Dermis blood vessel endothelial cell (primary cell): ENCODE measurements at places on chromosomes 6 and 20. TPM values are rescaled to one million over a fixed set of nuclear protein-coding genes. Genes with fewer than 3 reads are reported as not detected.

Gene SAMD5
- total RNA-seq = 1.0 and 1.1 TPM in 2 replicates

Gene PAX1
- total RNA-seq = not detected in 2 replicates

GRCh38 chr6:150266963-150267685 is 101.7 kb upstream of the IYD start:
- DNase-seq = no peak

GRCh38 chr6:138593124-138593877 is 94.0 kb upstream of the NHSL1 start:
- DNase-seq = peak; percentile 99

GRCh38 chr6:130070792-130071191 is 52.4 kb downstream of the L3MBTL3 start:
- DNase-seq = no peak

- no peak for DNase-seq
Measured at GRCh38 chr20:20020908-20021307, 3.7 kb downstream of the NAA20 start.

- DNase-seq = no peak
Measured at GRCh38 chr6:2795956-2796355, 30.8 kb downstream of the WRNIP1 start.

- DNase-seq = peak; percentile 51
Measured at GRCh38 chr6:108587258-108588059, 26.7 kb downstream of the FOXO3 start.
